ENCODE measurements at places on chromosomes 3 and 15. TPM values are rescaled to one million over a fixed set of nuclear protein-coding genes. Genes with fewer than 3 reads are reported as not detected.

GRCh38 chr3:197521277-197522182 lies 34.2 kb downstream of the BDH1 start:
- no peak for DNase-seq

DNA sequence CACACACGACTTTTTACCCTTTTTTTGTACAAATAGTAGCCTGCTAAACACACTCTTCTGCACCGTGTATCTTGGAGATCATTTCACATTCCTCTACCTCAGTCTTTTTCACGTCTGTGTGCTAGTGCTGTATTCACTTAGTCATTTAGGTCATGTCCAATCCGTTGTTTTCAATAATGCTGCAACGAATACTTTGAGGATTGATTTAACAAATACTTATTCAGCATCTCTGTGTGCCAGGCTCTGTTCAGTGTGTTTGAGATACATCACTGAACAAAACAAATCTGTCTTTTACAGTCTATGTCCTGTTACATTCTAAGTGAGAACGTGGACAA lies 882 bp downstream of the JMJD7 start:
- no peak for DNase-seq

- DNase-seq, result no peak
These were observed 120.7 kb downstream of the VGLL4 start for GRCh38 chr3:11522953-11523571.

DNA sequence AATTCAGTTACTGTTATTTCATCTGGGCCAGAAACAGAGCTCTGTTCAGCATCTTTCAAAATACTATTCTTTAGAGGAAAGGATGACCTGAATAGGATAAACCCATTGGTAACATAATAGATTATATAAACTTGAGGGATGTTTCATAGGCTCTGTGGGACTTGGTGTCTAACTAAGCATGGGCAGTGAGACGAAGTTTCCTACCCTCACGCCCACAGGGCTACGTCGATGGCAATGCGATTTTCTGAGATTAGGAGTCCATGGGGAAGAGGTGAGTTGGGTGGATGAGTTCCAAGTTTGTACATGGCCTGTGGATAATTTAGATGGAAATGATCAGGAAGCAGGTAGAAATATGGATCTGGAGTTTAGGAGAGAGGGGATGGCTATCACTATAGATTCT lies 115.2 kb upstream of the TBL1XR1 start:
- no peak for DNase-seq

DNA sequence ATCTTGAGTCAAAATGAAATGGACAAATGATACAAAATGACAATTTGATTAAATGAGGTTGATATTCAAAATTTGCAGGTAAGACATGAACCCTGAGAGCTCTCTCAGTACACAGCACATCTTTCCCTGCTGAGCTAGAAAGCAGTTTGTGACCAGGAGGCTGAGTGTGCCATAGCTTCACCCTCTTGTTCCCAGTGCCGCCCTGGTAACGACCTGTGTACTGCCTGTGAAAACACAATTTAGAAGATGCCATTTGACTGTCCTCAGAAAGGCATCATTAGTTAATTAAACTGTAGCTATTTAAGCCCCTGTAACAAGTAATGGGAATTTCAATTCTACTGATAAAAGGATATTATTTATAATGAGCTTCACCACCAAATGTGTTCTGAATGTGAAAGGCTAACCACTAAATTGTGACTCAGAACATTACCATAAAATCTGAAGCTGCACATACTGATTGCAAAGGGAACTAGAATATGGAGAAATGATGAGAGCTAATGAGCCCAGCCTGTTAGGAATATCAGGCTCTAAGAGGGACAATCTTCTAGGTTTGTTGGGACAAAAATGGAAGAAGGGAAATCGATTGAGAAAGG lies 212.9 kb upstream of the ARPP21 start:
- no peak for DNase-seq

OTOL1 gene
- not detected for total RNA-seq

NANOGP8 gene
- total RNA-seq, result not detected

PEAK1 gene
- total RNA-seq, result 66.6 TPM

All from Right ventricle myocardium inferior (tissue), 1 donor.